ENCODE measurements at places on chromosomes 3 and 15.

GRCh38 chr3:101898752-101899169 is 49.4 kb downstream of the NFKBIZ start:
- no peak for DNase-seq

DNA sequence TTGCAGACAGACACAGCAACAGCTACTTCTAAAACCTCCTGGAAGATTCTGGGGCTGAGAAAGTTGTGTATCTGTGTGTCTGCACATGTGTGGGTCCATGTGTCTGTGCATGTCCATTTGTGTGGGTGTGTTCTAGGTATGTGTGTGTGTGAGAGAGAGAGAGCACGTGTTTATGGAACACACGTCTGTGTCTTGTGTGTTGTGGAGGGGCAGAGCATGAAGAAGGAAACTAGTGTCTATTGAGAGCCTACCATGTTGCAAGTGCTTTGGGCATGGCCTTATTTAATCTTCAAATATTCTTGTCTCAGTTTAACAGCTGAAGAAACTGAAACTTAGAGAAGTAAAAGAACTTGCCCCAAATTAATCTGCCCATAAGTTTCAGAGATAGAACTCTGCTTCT is 327.5 kb downstream of the UACA start:
- DNase-seq: no peak

DNA sequence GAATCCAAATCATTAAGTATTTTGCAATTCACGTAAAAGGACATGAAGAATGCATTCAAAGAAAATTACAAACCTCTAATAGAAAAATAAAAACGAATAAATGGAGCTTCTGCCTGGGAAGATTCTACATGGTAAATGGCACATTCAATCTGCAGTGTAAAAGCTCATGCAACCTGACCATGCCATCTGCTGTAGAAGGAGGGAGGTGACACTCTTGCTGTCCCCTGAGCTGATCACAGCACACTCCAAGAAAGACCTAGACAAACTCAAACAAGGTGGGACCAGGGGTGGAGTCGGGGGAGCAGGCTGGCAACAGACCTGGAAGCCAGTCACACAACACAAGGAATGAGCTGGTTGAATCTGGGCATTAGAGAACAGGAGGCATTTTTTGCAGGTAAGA is 101.8 kb downstream of the BDH1 start:
- no peak for DNase-seq

DNA sequence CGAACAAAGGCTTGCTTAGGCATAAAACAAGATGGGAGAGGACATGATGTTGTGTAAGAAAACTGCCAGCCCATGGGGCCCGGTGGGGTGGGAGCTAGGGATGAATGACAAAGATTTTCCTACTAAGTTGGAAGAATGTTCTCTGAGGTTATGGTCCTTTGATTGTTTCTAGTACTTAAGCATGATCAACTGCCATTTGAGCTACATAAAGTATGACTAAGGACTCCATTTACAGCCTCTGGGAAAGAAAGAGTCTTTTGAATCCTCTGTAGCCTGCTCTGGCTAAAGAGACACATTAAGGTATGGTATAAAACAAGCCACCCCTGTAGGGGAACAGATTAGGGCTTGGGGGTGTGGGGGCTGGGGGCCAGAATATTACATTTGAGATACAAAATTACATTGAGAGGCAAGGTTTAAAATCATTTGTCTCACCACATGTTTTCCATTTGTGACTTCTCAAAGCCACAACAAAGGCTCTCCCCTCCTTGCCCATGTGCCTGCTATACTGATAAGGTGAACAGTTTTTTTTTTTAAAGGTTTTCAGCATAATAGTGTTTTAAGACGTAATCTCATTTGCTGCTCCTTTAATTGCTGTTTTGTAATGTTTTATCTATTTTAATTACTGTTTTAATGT is 323.4 kb downstream of the CHST2 start:
- no peak for DNase-seq

GRCh38 chr15:78193731-78194567 is 40.4 kb downstream of the ACSBG1 start:
- no peak for DNase-seq

- no peak for DNase-seq
These were observed 159.7 kb downstream of the RSL24D1 start for GRCh38 chr15:55037071-55037470.

DNA sequence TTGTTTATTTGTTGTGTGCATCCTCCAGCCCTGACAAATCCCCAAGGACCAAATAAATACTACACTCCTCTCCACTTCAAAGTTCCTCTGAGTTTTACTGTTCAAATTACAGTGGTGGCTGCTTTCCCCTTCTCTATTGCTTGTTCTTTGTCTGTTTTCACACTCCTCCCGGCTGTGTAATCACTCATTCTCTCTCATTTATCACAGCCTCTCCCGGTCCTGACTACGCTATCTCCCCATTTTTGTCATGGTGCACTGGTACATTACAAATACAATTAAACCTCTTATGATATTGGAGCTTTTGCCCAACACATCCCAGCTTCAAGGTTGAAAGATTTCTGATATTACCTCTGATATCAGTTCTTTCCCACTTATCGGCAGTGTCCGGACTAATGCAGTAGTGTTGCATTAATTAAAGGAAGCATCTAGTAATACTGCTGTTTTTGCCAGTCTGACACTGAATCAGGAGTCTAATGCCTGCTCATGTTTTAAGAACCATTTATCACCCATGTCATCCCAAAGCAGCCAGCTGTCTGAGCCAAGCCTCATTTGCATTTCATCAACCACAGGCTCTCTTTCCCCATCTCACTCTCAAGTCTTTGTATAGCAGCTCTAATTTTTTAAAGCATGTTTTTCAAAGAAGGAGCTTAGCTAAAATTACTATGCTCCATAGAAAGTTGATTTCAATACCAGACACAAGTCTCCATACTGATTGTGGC is 740.5 kb downstream of the ROBO2 start:
- no peak for DNase-seq

DNA sequence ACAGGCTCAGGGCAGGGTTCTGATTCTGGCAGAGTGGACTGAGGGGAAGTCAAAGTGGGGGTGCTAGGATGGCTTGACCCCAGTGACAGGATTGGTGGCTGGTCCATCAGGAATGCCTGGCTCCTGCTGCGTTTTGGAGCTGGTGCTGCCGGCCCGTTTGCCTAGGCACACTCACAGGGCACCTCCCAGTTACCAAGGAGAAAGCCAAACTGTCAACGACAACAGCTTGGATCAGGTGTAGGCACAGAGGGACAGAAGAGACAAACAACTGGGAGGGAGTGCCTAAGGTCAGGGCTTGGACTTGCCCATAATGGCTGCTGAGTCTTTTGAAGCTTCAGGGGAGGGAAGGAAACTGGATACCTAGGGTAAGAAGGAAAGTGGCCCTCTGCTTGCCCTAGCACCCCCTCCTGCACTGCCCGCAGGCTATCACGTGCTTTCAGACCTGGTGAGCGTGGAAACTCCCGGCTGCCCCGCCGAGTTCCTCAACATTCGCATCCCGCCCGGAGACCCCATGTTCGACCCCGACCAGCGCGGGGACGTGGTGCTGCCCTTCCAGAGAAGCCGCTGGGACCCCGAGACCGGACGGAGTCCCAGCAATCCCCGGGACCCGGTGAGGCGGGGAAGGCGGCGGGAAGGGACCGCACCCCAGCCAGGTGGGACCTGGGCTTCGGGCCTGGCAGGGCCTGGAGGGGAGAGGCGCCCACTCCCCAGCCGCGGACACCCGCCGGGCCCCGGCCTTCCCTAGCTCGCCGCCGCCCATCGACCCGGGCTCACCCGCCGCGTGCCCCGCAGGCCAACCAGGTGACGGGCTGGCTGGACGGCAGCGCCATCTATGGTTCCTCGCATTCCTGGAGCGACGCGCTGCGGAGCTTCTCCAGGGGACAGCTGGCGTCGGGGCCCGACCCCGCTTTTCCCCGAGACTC is 5.1 kb downstream of the DUOX1 start:
- no peak for DNase-seq

GRCh38 chr15:77629070-77630030 is 3.4 kb downstream of the LINGO1 start:
- no peak for DNase-seq

DNA sequence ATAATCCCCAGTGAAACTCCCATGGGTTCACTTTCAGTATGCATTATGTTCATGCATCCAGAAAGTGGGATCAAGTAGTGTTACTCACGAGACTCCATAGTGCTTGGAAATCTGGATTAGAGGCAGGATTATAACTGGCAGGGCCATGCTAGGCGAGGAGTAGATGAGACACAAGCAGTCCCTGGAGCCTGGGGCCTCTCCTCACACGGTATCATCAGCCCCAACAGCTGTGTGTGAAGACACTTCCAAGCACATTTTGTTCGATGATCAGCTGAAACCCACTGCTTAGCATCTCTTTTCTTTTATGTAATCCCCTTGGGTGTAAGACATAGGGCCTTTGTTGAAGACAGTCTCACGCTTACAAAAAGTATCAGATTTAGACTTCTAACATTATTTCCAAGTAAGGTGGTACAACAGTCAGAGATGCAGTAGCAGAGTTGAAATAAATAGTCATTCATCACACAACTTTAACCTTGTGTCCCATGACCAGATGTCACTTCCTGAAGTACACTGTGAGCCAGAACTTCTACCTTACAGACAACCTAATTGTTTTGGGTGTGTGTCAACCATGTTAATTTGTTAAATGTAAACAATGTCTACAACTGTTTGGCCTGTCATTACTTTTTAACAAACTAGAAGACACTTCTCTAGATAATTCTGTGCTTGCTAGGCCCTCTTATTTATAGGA is 116.9 kb downstream of the GADL1 start:
- DNase-seq: no peak

- DNase-seq: no peak
These were observed 338.9 kb upstream of the GBE1 start for GRCh38 chr3:82100378-82100777.

DNA sequence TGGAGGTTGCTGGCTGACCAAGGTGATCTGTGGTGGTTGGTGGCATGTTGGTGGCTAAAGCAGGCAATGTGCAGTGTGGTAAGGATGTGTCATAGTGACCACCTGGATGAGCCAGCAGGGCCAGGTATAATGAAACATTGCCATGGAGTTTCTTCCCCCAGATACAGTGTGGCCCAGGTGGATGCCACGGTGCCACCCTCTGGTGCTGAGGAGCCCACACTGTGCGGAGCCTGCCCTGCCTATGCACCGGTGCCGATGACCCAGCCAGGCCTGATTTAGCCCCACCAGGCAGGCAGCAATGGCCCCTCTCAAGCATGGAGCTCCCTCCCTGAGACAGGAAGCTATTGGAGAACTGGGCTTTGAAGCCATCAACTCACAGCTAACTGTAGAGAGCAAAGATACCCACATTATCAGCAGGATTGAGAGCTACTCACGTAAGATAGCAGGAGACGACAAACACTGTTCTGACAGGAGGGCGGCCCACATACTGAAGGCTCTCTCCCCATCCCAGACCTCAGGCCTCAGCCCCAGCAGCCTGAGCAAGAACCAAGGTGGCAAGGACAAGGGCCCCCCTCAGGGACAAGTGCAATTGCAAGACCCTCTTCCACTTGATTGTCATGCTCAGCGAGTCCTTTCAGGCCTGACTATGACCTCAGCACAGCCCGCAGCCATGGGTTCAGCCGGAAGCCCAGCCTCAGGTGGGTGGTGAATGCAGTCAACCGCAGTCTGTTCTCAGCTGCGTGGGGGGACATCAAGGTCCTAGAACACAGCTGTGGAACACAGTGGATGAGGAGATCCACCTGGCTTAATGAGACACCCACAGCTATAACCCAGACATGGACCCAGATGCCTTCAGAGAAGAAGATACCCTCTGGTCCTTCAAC is 82.8 kb upstream of the CDV3 start:
- no peak for DNase-seq

- no peak for DNase-seq
These were observed 61.6 kb downstream of the TMEM39A start for GRCh38 chr3:119401503-119402440.

- no peak for DNase-seq
These were observed 8.2 kb downstream of the ALG3 start for GRCh38 chr3:184240384-184241140.

DNA sequence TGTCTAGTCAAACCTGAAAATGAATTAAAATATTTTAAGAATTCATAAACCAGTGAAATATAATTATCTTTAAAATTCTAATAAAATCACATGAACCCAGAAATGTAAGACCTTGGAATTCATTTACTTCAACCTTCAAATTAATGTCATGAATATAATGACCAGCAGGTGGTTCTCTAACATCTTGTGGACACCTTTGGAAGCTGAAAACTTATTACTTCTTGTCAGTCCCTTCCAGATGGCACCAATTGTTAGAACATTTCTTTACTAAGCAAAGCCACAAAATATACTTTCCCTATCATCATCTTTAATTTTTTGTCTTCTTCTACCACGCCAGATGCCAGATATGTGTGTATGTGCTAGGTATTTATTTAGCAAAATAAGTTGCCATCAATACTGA is 240.0 kb downstream of the MBNL1 start:
- no peak for DNase-seq

DNA sequence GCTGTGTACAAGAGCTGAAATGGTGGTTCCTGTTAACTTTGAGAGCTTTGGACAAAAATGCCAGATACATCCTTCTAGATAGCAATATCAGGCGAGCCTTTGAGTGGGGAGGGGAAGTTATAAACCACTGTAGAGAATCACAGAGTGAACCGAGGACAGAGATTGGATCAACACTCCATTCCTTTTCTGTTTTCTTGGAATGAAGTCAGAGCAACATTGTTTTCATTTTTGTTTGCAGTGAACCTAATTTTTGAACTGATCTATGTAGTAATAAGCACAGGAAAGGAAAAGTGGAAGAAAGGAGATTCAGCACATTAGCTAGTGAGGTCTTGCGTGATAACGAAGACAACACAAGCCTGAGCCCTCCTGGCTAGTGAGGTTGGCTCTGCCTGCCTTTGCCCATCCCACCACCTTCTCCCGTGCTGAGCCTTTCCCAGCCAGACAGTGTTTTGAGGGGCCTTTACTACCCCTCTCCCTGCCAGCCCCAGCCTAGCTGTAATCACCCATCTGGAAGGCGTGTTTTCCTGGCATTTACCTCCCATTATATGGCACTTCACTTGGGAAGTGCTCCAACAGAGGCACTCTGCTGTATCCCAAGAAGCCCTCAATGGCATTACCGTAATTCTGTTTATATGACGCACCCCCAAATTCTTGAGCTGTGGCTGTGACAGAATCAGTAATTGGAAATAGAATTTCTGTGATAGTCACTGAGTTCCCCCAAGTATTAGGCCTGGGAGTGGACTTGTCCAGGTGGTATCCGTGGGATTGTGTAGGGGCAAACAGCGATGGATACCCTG is 129.8 kb downstream of the CACNA1D start:
- no peak for DNase-seq

DNA sequence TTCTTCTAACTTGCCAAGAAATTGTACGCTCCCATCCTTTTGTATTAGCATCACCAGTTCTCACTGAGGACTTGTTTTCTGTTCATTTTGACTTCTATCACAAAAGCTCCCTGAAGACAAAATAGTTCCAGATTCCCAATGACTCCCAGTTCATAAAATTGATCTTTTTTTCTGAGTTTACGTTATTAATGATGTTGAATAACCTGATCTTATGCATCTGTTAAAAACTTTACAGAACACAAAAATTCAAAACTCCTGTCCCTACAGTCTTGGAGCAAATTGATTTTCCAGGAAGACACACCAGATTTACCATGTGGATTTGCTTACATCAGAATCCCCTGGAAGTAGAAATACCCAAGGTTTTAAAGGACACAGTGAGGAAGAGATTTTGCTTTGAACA is 8.3 kb upstream of the KCNMB2 start:
- no peak for DNase-seq
